NCI-H1105 treated with DMSO at 0.1 percent for 48 hours (cell line): ENCODE measurements at places on chromosomes 12 and 14.

- no peak for DNase-seq
Measured at GRCh38 chr12:121263206-121263935, 33.1 kb downstream of the CAMKK2 start.

DNA sequence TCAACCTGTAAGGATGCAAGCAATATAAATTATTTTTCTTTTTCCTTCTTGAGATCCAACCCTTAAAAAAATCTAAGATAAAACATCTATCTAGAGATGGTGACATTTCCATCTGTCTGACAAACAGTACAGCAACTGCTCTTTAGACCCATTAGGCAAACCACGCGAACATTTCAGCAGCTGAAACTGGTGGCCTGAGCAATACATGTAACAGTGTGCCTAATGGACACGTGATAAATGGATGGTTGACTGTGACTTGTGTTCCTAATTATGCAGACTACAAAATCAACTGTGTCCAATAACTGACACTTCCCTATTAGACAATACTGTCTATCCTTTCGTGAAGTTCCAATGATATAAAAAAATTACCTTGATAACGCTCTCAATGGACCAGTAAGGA lies 18.9 kb downstream of the E2F7 start:
- DNase-seq = no peak

GRCh38 chr12:11540615-11541310 lies 108.7 kb upstream of the ETV6 start:
- no peak for DNase-seq

- DNase-seq = no peak
Measured at GRCh38 chr14:89160437-89160836, 256.6 kb downstream of the FOXN3 start.

DNA sequence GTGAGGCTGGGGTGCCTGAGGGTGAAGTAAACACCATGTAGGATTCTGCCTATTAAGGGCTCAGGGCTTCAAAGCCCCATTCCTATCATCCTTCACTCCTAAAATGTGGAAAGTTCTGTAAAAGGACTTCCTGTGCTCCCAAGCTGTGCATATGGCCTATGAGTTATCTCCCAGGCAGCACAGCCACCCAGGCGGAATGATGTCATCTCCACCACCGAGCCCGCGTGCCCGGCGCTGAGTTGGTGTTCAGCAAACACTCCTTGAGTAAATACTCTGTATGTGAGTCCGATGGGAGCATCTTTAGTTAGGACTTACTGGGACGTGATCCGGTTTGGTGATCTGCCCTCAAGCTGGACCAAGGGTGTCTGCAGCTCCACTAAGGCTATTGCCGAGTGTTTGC lies 437.3 kb downstream of the MED13L start:
- no peak for DNase-seq

DNA sequence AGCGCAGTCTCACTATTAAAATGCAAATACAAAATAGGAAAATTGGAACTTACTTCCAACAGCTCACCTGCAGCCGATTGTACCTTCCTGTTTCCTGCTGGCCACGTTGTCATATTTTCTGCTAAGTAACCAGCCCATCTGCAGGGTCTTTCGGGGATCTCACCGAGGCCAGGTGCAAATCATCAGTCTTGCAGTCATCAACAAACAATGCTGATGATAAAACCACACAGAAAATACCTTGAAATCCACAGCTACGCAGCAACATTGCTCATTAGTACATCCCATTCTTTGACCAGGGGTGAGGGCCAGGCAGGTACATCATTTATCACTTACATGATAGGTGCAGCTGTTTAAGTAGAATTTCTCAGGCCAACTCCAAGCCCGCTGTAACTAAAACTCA lies 406.9 kb downstream of the TMEM121 start:
- no peak for DNase-seq

- no peak for DNase-seq
Measured at GRCh38 chr12:56013482-56013881, 7.4 kb upstream of the IKZF4 start.

DNA sequence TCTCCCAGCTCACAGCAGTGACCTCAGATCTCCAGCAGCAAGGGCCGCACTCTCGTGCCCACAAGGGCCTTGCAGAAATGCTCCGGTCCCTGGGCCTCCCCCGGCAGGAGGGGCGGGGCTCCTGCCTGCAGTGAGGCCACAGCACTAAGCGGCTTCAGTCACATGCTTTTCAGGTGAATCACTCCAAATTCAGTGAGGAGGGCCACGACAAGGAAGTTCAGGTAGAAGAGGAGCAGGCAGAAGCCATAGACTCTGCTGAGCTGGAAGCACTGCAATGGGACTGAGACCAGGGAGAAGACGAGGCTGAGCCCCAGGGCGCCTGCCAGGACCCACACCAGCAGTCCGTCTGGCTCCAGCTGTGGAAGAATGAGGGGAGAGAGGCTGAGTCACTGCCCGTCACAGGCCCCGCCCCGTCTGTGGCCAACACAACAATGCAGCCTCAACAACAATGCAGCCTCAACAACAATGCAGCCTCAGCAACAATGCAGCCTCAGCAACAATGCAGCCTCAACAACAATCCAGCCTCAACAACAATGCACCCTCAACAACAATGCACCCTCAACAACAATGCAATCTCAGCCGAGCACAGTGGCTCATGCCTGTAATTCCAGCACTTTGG lies 35.2 kb downstream of the SLC8B1 start:
- no peak for DNase-seq

- DNase-seq = no peak
Measured at GRCh38 chr12:94987076-94987669, 16.3 kb downstream of the NDUFA12 start.

- no peak for DNase-seq
Measured at GRCh38 chr12:53777936-53778644, 26.3 kb upstream of the CISTR start.

DNA sequence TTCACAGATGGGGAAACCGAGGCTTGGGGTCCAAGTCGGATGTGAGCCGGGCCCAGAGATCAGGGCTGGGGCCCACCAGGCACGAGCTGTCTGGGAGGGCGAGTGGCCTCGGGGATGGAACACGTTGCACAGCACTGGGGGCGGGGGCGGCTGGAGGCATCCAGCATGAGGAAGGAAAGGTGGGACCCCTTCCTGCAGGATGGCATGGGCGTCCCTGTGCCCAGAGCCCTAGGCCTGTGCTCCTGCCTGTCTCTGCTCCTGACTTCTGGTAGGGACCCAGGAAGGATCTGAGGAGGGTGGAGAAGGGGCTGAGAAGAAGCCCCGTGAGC lies 183.4 kb downstream of the KIF26A start:
- DNase-seq = no peak
